Fibroblast of mammary gland (primary cell): ENCODE measurements at places on chromosomes 6 and 20.

- no peak for DNase-seq
Observed at GRCh38 chr6:129695373-129696027, 14.5 kb downstream of the ARHGAP18 start.

DNA sequence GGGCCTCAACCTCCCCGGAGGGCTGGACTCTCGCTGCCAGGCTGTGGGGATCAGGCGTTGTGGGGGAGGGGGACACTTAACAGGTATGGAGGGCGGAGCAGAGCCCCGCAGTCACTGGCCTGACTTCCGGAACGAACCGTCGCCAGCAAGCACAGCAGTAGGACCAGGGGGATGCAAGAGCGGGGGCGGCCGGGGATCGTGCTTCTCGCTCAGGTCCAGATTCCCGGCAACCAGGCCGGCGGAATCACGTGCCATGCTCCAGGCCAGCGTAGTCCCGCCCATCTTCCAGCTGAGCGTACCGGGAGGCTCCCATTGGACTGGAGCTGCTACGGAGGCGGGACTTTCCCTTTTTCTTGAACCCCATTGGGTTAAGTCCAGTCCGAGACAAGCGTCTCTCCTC, 10.0 kb upstream of the POU5F1 start:
- DNase-seq, result peak; percentile 81

- peak; percentile 23 for DNase-seq
Observed at GRCh38 chr20:34074101-34074760, 37.8 kb downstream of the EIF2S2 start.

DNA sequence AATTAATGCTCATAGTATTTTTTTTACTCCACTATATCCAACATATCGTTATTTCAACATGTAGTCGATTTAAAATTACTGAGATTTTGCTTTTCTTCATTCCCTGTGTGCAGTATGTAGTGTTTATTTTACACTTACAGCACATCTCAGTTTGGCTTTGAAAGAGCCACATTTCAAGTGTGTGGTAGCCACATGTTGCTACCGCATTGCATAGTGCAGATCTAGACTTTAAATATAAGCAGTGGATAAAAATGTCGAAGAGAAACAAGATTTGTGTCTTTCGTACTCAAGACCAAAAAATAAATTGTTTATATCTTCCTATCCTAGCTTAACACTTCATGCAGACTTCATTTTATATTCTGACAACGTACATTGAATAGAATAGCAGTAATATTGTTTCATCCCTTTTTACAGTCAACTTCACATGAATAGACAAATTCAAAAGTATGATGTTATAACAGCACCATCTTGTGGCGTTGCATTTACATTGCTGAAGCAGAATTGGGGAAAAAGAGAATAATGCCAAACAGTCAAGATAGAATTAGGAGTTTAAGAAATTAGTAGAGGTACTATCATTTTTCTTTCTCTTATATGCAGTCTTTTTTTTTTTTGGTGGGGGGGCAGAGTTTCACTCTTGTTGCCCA, 29.9 kb downstream of the FBXO5 start:
- DNase-seq, result peak; percentile 65

DNA sequence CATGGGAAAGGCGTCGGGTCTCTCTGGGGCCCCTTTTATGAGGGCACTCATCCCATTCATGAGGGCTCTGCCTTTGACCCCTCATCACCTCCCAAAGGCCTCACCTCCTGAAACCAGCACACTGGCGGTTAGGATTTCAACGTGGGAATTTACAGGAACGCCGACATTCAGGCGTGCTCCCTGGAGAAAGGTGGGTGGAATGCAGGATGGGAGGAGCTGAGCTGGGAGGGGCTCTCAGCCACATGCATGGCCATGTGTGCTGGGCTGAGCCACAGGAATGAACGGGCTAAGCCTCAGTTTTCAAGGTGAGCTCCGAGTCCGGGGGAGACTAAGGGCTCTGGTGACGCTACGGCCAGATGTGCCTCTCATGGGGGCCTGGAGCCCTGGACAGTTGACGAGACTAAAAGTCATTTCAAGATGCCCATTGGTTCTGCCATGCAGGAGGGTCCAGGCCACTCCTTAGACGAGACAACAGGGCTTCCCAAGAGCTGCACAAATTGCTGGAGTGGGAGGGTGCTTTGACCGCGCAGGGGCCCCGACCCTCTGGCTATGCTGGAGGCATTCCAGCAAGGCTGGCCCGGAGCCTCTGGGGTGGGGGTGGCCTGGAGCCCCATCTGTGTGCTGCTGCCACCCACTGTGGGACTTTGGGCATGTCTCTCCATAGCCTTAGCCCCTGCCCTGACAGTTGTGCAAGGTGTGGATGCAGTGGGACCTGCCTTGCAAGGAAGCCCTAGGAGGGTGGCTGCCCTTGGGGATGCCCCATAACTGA, 3.8 kb upstream of the ARFGAP1 start:
- DNase-seq, result no peak
